ENCODE measurements at places on chromosomes 5 and 9. TPM values are rescaled to one million over a fixed set of nuclear protein-coding genes. Genes with fewer than 3 reads are reported as not detected.

GRCh38 chr5:75660678-75661465, 49.6 kb downstream of the ANKDD1B start:
- no peak for DNase-seq

GRCh38 chr5:151772846-151773561, 1.2 kb downstream of the G3BP1 start:
- no peak for DNase-seq

- no peak for DNase-seq
These were observed at the start of gene ENTREP1 for GRCh38 chr9:69324549-69325401. Gene ENTREP1 (plus strand): TSS chr9:69325215. CDS start chr9:69325310, 95 bp downstream.

DNA sequence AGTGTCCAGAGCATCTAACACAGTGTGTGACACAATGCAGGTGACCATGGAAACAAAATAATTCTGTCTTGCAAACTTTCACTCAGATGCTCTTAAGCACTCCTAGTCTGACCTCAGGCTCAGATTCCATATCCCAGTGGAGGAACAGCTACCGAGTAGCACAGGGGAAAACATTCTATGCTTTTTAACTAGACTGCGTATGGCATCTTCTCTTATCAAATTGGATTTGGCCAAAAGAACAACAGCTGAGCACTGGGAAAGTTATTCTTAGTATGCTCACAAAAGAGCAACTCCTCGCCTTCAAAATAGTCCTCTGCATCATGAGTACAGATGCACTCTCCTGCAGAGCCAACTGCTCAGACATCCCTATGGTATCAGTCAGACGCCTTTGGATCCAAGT, 528.2 kb upstream of the DAP start:
- DNase-seq = no peak

GRCh38 chr9:70488793-70489105, 74.3 kb upstream of the KLF9 start:
- no peak for DNase-seq

- DNase-seq = no peak
These were observed 14.2 kb upstream of the ZNF883 start for GRCh38 chr9:113026200-113026599.

GRCh38 chr9:16347886-16348285, 522.6 kb downstream of the BNC2 start:
- no peak for DNase-seq

DNA sequence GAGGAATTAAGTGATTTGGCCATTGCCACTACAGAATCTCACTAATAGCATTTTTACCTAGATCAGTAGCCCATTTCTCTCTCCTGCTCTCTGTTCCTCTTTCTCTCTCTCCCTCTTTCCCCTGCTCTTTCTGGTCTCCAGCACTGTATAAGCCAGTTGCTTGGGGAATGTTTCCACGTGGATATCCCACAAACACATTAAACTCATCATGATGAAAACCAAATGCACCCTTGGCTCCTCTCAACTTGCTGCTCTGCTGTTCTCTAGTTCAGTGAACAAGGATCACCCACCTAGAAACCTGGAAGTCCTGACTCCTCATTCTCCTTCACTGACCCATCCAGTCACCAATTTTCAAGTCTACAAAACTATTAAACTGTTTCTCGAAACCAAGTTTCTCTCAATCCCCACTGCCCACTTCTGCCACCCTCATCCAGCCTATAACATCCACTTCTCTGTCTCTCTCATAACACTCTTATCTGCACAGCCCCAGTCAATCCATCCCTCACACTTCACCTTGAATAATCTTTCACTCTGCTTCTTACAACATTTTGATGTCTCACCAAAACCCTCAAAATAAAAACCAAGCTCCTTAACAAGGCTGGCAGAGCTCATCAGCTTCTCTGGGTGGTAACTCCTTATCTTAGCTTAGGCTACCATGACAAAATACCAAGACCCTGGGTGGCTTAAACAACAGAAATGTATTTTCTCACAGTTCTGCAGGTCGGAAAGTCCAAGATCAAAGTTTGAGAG, 79.3 kb downstream of the ARL15 start:
- DNase-seq = no peak

GRCh38 chr9:35790385-35791296, 750 bp upstream of the NPR2 start:
- no peak for DNase-seq

GRCh38 chr5:135236908-135237747, 161.9 kb downstream of the MACROH2A1 start:
- peak; percentile 79 for DNase-seq

DNA sequence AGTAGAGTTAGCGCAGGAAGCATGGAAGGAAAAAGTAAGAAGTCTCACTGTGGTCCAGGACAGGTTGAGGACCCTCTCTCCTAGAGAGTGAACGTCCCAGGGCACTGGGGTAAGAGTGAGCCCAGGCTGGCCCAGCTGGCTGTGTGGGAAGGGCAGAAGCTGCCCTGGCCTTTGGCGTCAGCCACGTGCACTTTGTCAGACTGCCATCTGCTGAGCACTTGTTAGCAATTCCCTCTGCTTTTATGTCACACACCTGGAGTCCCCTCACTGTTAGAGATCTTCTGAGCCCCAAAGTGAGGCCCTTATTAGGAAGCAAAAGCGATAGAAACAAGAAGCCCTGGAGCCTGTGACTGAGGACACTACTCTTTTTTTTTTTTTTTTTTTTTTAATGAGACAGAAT, 79.1 kb downstream of the UGCG start:
- DNase-seq = no peak

- no peak for DNase-seq
These were observed 45.6 kb downstream of the APTX start for GRCh38 chr9:32955655-32956478.

DNA sequence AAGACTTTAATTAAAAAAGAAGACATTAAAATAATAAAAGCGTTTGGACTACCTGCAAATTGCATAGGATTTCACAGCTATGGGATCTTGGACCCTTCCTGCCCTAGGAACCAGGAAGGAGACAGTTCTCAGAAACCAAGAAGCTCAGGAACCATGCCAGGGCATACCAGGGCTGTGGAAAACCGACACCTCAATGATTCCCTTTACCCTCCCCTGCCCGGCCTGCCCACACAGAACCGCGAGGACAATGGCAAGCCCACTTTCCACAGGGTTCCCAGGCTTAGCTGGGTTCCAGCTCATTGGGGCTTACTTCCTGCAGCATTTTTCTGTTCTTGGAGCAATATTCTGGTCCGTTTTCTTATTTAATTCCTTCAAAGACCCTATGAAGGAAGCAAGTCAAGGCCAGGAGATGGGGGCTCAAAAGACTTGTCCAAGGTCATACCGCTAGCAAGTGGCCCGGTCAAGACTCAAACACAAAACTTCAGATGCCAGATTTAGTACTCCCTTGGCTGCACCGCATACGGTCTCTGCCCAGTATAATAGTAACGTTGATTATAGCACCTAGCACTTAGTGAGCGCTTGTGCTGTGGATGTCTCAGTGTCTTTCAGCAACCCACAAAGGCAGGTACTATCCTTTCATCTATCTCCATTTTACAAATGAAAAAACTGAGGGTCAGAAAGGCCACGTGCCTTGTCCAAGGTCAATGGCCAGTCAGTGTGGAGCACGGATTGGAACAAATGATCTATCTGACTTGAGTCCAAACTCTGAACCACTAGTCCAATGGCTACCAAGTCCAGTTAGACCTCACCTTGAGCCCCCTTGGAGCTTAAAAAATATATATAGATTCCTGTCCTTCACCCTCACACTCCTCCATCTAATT, 6.8 kb downstream of the FAT2 start:
- no peak for DNase-seq

DNA sequence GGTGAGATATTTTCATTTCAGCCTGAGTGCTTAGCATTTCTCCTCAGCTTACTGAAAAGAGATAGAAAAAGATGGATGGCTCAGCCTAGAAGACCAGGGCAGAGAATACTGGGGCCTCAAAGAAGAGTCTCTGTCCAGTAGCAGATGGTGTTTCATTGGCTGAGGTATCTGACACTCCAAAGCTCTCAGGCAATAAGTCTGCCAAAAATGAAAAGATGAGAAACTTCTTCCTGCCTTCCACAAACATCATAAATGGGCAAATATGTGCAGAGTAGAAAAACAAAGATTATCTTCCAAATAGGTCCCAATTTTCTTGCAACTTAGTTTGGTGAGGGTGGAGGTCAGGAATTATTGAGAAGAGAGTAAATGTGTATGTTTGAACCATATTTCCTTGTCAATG, 87.4 kb upstream of the ICE1 start:
- no peak for DNase-seq

GRCh38 chr9:134278286-134278685, 48.0 kb upstream of the RXRA start:
- DNase-seq = no peak

GRCh38 chr5:117893211-117893610, 1095.1 kb downstream of the DTWD2 start:
- no peak for DNase-seq

DNA sequence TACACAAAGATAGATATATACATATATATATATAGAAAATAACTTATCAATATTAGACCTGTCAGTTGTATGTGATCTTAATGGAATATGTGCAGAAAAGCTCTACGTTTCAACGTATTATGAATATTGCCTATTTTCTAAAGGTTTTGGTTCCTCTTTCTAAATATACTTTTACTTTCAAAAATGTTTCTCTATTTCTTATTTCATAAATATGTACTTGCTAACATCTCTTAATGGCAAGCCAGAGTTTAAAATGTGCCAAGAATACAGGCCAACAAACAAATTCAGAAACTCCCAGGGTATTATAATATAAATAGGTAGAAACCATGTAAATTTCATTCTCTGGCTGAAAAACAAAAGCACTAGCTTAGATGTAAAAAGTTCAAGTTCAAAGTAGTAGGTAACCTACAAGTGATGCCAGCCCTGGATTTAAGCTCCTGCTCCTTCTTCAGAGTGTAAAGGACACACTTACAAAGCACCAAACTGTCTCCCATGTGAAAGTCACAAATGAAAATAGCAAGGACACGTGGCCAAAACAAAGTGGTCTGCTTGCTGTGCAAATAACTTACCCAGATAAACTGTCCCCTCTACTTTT, 685.1 kb upstream of the DMAC1 start:
- DNase-seq = no peak

- DNase-seq = no peak
These were observed 27.9 kb downstream of the BICD2 start for GRCh38 chr9:92736563-92737215.

- no peak for DNase-seq
These were observed at the start of gene BICD2 for GRCh38 chr9:92764381-92764987. Gene BICD2 (minus strand): TSS chr9:92764833. CDS start chr9:92764744, 89 bp downstream.

DNA sequence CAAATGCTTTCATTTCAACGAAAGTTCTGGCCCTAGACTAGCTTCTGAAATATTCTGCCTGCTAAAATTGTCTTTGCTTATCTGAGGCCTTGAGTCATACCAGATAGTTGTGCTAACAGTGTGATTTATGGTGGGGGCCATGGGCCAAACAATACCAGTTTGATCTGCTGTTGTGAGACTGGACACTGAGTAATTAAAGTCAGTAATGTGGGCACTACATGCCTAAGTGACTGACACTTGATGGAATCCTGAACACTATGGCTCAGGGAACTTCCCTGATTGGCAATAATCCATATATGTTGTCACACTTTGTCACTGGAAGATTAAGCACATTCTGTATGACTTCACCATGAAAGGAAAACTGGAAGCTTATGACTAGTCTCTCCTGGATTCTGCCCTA, 127.6 kb upstream of the CYLC2 start:
- no peak for DNase-seq

The RFESD gene
- 0.97 TPM for total RNA-seq

The MAPK9 gene
- 31.1 TPM for total RNA-seq

The C9orf153 gene
- total RNA-seq = not detected

The INSL6 gene
- total RNA-seq = not detected

The BICD2 gene
- total RNA-seq = 41.9 TPM

The PCDHB3 gene
- total RNA-seq = 12.1 TPM

The CCIN gene
- 2.4 TPM for total RNA-seq
